Activated naive CD4-positive, alpha-beta T cell treated with anti-CD3 and anti-CD28 coated beads, Interleukin-2, amount 10 ng/mL, durations not matched to agents 7 days and 5 days (primary cell): ENCODE measurements at places on chromosomes 5 and 9.

DNA sequence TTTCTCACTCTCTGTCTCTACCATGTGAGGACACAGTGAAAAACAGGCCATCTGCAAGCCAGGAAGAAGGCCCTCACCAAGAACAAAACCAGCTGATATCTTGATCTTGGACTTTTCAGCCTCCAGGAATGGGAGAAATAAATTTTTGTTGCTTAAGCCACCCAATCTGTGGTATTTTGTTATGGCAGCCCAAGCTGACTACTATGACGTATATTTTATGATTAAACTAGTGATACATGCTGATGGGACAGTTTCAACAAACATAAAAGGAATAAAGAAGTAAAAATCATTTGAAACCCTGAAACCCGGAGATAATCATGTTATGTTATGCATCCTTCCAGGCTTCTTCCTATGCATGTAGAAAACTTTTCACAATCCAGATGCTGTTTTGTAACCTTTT is 71.5 kb upstream of the ERBIN start:
- DNase-seq: no peak

DNA sequence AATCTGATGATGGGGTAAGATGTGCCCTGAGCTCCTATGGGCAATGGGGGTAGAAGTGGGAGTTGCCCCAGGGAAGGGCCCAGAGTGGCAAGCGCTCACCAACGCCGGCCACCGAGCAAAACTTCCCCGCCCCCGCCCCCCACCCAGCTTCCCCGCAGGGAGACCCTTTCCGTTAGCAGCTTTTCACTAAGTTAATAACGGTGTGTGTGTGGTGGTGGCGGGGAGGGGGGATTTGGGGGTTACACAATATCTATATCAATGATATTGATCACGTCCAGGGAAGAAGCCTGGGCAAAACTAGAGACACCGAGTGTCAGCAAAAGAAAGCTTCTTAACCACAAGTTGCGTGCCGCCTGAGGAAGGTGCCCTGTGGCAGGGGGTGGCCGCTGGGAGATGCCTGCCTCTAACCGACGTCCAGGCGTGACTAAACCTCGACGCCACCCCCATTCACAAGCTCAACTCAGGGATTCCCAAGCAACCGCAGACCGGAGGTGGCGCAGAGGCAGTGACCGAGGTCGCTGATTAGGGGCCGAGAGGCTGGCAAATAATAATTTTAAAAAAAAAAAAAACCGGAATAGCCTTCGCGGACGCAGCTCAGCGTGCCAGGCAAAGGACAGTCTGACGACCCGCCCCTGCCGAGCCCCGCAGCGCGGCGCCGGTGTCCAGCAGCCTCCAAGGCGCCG is 222.6 kb downstream of the MEF2C start:
- DNase-seq: no peak

GRCh38 chr5:133847886-133848285 is 120.5 kb downstream of the C5orf15 start:
- no peak for DNase-seq

DNA sequence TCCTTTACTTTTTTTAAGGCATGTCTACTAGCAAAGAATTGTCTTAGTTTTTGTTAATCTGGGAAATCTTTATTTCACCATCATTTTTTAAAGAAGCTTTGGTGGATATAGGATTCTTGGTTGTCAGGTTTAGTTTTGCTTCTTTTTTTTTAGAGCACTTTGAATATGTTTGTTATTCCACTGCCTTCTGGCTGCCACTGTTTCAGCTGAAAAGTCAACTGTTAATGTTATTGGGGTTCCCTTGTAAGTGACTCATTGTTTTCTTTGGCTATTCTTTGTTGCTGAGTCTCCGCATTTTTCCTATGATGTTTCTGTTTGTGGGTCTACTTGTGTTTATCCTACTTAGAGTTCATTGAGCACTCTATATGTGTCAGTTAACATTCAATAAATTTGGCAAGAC is 44.4 kb downstream of the PHAX start:
- DNase-seq: no peak

- no peak for DNase-seq
These were observed 8.9 kb upstream of the HSPA9 start for GRCh38 chr5:138583984-138584637.

- no peak for DNase-seq
These were observed 1.7 kb upstream of the TMCO6 start for GRCh38 chr5:140637371-140638100.

DNA sequence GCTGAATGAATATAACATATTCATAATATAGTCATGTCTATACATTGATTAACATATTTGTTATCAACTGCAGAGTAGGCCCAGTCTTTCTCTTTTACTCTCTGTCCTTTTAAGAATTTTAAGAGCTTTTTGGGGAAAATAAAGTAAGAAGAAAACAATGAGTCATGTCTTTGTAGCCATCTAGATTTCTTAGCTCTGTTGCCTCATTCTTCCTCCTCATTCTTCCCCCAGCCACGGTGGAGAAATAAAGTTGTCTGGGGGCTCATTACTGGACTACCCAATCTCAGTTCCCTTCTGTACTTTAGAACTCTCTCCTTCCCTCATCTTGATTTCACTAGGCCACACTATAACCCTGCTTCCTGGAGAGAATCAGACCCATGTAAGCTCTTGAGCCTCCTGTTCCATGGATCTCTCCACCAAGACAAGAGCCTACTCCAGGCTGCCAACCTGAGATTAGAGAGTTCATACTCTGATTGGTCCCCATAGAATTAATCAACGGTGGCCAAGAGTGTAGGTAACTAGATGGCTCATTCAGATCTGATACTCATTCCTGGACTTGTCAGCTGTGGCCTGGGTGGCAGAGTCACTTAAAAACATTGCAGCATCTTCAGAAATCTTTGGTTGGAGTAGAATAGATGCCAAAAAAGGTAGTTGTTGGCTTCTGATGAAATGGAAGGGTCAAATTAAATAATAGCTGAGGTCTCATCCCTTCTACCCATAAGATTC is 44.2 kb downstream of the ITGA1 start:
- no peak for DNase-seq

- DNase-seq: no peak
These were observed 163.1 kb upstream of the TLE4 start for GRCh38 chr9:79408617-79409016.

GRCh38 chr5:124952566-124952965 is 206.1 kb upstream of the ZNF608 start:
- no peak for DNase-seq

- DNase-seq: no peak
These were observed 218.4 kb upstream of the MVB12B start for GRCh38 chr9:126108240-126108639.

GRCh38 chr9:11758016-11758415 is 935.2 kb upstream of the TYRP1 start:
- DNase-seq: no peak

DNA sequence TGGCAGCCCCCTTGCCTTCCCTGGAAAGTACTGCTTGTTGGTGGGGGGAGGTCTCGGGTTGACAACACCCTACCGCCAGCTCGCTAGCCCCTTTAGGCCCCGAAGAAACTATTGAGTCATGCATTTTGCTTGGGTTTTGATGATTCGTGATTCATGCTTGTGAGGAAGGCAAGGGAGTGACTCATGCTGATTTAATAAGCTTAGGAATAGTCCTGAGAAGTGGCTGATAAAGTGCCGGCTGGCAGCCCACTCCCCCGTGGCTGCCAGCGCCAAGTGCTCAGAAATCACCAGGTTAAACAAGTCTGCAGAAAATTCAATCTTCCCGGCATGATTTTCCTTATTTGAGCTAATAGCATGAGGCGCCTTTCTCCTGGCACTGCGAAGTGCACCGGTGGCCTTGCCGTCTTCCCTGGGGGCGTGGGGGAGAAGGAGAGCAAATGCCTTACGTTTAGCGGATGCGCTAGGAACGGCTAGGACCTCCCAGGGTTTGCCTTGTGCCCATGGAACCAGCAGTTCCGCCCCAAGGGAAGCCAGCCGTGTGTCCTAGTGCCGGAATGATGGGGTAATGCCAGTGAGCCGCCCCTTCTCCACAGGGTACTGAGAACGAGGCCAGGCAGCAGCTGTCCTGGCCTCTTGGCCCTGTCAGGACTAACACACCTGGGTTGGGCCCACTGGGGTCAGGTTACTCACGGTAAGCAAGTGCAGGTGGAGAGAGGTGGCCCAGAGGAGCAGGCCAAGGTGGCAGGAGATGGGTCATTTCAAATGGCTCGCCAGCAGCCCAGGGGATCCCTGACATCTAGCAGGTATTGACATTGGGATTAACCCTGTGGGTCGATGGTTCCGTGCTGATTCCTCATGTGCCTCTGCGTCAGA is 151.9 kb downstream of the MACROH2A1 start:
- no peak for DNase-seq

GRCh38 chr5:149220750-149221149 is 50.9 kb upstream of the AFAP1L1 start:
- no peak for DNase-seq

GRCh38 chr5:113678924-113679575 is 165.6 kb downstream of the YTHDC2 start:
- peak; percentile 37 for DNase-seq

DNA sequence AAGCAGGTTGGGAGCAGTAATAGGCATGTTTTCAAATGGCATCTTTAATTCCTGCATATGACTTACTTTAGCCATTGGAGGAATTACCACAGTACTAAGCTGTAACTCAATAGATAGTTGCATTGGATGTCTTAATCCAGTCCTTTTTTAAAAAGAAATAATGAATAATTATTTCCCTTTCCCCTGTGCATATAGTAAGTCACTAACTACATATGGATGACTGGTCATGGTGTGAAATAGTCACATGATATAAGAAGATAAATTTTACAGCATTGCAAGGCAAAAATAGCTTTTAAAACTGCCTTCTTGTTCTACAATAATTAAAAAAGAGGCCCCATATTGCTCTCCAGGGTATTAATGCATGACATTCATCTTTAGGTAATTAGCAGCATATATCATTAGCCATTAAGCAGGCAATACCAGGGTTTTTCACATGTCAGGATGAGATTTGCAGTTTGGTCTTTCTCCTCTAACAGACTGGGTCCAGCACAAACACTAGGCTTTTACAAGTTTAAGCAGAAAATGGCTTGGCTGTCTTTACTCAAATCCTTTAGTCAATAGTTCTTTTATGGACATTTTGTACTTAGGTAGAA is 606.4 kb upstream of the RORB start:
- DNase-seq: no peak

GRCh38 chr5:171162165-171162564 is 146.9 kb upstream of the TLX3 start:
- no peak for DNase-seq

DNA sequence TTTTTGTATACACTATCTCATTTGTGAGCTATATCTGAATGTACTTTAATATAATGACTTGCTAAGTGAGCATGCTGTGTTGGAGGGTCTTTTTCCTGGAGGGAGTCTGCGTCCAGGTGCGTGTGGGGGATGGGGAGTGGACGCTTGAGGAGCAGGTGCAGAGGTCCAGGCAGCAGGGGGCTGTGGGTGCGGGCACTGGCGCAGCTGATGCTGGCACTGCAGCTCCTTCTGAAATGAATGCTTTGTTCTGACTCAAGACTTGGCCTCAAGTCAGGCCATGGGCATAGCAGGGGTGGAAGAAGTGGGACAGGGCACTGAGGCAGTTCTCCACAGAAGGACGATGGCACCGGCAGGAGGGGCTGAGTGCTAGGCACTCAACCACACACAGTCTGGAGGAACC is 165.7 kb upstream of the IRX1 start:
- DNase-seq: no peak

DNA sequence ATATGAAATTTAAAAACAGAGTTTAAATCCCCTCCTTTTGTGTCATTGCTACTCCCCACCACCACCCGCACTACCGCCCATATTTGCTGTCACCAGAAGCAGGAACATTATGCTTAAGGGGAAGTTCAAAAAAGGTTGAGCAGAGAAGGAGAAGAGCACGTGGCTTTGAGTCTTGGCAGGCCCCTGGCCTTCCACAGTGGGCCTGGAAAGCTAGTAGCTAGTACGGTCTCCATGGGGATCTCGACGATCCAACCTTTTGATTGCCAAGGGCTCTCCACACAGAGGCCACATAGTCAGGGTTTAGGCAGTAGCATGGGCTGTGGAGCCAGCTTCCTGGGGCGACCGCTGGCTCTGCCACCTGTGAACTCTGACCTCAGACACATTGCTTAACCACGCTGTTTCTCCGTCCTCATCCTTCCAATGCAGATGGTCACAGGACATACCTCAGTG is 90.1 kb downstream of the GOLPH3 start:
- DNase-seq: no peak

DNA sequence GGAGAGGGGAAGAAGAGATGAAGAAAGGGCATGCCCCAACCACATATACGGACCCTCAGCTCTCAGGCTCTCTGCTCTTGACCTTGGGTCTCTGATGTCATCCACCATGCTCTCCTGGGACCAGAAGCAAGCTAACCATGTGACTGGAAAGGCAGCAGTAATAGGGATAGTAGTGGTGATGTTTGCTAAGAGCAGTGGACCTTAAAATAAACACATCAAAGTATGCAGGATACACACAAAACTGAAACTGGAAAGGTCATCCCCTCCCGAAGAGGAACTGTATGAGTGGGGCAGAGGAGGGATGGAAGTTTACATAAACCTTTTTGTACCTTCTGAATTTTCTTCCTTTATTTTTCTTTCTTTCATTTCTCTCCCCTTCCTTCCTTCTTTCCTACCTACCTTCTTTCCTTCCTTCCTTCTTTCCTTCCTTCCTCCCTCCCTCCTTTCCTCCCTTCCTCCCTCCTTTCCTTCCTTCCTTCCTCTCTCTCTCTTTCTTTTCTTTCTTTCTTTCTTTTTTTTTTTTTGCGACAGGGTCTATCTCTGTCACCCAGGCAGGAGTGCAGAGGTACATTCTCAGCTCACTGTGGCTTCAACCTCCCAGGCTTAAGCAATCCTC is 8.1 kb upstream of the PTPN3 start:
- DNase-seq: no peak

DNA sequence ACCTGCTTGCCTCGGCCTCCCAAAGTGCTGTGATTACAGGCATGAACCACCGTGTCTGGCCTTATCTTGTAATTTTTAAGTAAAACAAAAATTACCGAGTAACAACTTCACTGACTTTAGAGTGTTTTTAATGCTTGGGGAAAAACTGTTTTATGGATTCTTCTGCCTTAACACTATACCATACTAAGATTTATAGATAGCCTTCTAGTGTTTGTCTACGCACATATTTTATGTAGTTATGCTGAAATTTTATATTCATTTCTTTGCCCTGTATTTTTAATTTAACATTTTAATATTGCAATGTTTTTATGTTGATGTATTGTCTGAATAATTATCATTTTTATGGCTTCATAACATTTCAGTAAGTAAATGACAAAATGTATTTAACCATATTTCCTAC is 96.4 kb upstream of the FTMT start:
- DNase-seq: no peak
